RPMI8226 (cell line): ENCODE measurements at places on chromosomes 12 and 14.

DNA sequence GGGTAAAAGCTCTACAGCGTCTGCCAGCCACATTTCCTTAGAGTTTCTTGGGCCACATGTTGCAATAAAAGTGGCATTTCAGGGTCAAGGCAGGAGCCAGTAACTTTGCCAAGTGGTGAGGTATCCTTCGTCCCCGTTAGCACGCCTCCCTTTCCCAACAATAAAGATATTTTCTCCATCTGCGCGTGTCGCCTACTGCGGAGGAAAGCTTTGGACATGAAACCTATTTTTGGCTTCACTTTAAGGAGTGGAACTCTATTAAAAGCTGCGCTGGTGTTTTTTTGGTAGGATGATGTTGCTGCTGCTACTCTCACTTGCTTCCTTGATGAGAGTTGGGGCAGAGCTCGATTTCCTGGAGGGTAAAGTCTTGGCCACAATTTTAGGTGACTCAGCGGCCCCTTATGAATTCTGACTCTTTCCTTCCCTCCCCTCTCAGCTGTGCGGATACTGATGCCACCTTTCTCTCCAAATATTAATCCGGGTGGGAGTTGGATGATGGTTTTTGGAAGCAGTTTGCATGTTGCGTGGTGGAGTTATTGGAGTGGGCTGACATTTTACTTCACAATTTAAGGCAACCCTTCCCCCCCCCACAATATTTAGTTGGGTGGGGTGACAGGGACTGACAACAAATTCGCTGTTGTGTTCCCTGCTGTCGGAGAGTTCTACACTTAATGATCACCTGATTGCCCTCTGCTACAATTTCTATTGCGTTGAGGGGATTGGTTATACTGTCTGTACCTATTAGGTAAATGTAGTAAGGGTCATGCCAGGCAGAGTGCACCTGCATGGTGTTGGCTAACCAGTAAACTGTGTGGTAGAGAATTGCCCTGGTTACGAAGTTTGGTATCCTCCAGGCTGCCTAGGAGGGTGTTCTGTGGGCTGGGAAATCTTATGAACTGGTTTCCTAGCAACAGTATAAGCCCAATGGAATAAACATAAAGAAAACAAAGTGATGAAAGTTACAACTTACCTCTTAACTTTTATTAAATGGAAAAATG lies 1.1 kb downstream of the CCDC91 start:
- DNase-seq: peak; percentile 23

DNA sequence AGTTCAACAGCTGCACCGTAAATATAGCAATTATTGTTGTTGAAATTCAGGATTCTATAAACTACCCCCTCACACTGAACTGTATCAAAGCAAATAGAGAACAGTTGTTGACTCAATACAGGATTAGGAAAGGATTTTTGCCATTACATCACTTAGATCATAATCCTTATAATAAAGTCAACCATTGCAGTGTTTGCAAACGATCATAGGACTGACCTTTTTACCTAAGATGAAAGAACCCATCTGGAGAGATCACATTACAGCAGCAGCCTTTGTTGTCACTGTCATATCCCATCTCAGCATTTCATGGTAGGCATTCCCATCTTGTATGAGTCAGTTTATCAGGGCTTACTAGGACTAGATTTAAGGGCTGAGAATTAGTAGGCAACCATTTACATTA lies 96.1 kb downstream of the IPO8 start:
- DNase-seq: no peak

GRCh38 chr12:109089683-109090082 lies 3.6 kb downstream of the ALKBH2 start:
- no peak for DNase-seq

- DNase-seq: no peak
These were observed 596 bp upstream of the ZBTB39 start for GRCh38 chr12:57006809-57007475.
